ENCODE measurements at places on chromosomes 16 and 17.

GRCh38 chr16:47061204-47061603 is 82.5 kb downstream of the NETO2 start:
- no peak for DNase-seq

DNA sequence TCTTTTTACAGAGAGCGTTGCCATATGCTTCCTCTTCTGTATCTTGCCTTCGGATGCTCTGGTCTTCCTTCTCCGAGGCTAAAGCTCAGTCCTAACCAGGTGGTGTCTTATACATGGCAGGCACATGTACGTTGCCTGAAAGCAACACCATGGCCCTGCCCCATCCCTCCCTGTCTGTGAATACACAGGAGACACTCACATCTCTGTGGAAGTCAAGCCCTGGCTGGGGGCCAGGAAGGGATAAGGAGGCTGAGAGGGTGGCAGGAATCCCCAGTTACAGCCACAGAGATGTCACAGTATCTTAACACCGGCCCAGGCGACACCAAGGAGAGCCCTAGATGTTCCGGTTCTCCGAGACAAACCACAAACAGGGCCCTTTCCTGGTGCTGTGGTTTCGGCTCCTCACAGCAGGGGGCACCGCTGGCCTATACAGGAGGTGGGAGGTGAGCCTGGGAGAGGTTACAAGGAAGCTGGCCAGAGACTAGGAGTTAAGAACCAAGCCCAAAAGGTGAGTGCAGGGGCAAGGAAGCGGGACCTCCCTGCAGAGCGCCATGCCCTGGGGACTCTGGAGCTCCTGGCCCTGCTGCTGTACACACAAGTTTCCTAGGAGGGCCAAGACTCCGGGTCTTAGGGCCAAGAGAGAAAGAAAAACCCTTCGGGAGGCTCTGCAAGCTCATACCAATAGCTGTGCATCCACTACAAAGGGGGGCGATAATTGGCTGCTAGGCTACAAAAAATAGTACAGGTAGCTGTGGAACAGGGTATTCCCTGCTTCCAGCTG is 41.7 kb downstream of the SRL start:
- DNase-seq, result peak; percentile 23

GRCh38 chr16:15854061-15854460 is 2.8 kb downstream of the MYH11 start:
- DNase-seq, result no peak

- no peak for DNase-seq
Measured at GRCh38 chr17:4588898-4589625, 4.7 kb downstream of the SMTNL2 start.

- no peak for DNase-seq
Measured at GRCh38 chr16:19479302-19479721, 42.6 kb downstream of the GDE1 start.

DNA sequence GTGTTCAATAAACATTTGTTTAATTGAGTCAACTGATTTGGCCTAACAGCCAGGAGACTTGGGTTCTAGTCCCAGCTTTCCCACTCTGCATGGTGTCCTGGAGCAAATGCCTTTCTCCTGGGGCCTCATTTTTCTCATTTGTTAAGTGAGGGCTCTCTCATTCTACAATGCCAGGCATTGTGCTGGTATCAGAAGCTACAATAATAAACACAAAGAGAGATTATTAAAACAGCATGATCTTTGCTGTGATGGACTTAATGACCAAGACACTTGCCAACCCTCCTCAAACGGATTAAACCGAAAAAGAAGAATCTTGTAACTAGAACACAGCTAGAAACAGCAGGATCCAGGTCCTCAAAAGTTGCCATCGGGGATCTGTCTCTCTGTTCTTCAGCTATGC is 4.8 kb upstream of the VAMP2 start:
- DNase-seq, result no peak

- no peak for DNase-seq
Measured at GRCh38 chr16:2428784-2429033, 538 bp upstream of the CCNF start.

DNA sequence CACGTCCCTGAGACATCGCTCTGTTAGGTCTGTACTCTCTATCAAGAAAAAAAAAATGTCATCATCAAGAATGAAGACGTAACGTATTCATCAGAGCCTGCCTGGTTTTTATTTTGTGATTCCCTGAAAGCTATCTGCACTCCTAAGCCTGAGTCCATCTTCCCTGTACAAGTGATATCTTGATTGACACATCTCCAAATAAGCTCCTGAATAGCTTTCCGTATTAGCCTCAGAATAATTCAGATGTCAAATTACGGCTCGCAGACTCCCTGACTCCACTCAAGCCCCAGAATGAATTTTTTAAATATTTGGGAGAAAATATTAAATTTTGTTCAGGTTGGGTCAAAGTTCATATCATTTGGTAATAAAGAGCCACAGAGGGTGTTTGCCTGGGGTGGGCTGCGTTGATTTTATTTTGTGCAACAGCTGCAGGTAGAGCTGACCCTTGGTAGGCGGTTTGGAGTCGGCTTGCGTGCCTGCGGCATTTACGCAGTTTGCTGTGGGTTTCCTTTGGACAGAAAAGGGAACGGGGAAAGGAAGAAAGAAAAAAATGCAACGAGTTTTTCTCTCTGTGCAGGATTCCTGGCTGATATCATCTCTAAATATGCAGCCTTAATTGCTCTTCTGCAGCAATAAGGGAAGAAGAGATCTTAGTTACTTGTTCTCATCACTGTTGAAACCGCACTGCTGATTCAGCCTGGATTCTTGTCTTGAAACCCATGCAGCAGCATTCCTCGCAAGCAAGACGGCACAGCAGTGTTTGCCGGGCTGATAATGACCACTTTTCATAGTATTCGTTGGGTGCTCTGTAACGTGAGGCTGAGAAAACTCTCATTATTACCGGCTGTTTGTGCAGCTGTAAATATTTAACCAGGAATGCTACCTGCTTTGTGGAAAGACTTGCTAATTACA is 114.7 kb downstream of the IRX3 start:
- no peak for DNase-seq

GRCh38 chr16:8070506-8070905 is 519.8 kb downstream of the TMEM114 start:
- DNase-seq, result no peak

DNA sequence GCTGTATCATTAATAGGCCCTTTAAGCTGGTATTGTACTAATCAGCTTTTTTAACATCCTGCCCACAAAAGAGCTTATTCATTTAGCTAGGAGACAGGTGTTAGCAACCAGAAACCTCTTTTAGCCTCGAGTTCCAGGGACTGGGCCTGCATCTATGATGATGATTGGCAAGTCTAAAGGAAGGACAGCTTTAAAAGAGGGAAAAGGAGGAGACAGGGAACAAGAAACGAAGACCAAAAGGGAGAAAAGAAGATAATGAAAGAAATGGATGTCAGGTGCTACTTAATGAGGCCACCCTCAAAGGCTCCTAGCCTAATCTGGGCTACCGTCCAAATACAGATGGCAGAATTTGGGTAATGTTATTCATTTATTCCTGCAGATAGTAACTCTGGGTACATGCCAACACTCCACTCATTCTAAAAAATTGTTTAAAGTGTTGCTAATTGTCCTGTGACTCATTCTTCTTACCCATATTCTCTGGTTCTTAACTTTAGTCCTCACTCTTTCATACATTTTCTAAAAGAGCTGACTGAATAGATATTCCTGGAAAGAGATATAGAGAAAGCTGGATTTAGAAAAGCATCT is 18.7 kb upstream of the RFFL start:
- DNase-seq, result no peak

DNA sequence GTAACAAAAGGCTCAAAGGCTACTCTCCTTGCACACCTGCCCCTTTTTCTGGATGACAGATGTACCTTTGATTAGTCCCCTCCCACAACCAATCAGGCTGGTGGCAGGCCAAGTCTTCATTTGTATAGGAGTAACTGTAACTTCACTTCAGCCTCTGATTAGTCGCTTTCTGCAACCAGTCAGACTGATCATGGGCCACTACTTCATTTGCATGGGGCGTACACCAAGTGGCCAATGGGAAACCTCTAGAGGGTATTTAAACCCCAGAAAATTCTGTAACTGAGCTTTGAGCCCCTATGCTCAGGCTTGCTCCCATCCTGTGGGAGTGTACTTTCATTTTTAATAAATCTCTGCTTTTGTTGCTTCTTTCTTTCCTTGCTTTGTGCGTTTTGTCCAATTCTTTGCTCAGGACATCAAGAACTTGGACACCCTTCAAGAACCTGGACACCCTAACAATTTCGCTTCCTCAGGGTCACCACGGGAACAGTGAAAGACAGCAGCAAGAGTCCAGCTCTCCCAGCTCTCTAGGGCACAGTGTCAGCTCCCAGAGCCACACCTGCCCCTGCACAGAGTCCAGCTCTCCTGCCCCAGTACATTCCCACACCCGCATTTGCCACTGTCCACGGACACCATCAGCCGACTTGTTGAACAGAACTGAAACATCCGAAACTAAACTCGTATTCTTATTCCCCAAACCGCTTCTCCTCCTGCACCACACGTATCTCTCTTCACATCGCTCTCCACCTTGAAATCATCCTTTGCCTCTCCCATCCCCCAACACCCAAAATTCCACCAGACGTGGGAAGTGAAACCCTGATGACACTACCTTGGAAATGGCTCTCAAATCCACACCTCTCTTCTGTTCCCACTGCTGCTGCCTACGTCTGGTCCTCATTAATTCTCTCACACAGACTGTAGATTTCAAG is 53.4 kb downstream of the ABCC12 start:
- no peak for DNase-seq

All from activated naive CD4-positive, alpha-beta T cell treated with anti-CD3 and anti-CD28 coated beads, Interleukin-2, amount 50 U/mL, for 16 hours (primary cell).